ENCODE measurements at places on chromosomes 5 and 9. TPM values are rescaled to one million over a fixed set of nuclear protein-coding genes. Genes with fewer than 3 reads are reported as not detected.

- peak overlapping the region; percentile 94 for H3K27ac ChIP-seq
- no peaks in the 10 kb centered on the region for H3K27me3 ChIP-seq
- H3K4me3 ChIP-seq = no peak overlapping the region
- peak; percentile 4 for DNase-seq
- peaks cover 28% of the 10 kb centered on the region for H3K4me1 ChIP-seq
Observed at GRCh38 chr5:82820961-82821845, 256.0 kb downstream of the TMEM167A start.

CCL27 gene
- total RNA-seq = 0.67 TPM

DNA sequence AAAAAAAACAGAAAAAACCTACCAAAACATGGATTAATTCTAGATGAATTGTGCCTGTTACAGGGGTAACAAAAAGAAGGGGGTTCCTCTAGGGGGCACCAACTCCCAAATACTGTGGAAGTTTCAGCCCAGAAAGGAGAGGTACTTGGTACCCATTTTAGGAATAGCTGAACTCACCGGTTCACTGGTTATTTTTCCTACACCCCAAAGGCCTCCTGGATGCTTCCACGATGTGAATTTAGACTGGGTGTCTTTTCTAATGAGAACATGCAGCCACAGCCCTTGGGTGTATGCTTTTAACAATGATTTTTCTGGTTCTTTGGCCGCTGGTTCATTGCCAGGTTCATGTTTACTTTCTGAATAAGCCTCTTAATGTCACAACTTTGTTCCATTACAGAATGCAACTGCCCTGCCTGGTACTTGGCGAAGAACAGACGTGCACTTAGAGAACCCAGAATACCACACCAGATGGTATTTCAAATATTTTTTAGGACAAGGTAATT is 46.7 kb downstream of the GARNL3 start:
- H3K27ac ChIP-seq = no peak overlapping the region
- DNase-seq = peak; percentile 55
- no peak overlapping the region for H3K4me3 ChIP-seq
- no peaks in the 10 kb centered on the region for H3K36me3 ChIP-seq

- no peak overlapping the region for H3K27ac ChIP-seq
- no peak overlapping the region for H3K4me3 ChIP-seq
Observed at GRCh38 chr5:133953568-133954145, 14.8 kb downstream of the C5orf15 start.

GRCh38 chr9:135555203-135555602 is 6.4 kb upstream of the PAEP start:
- H3K27ac ChIP-seq = no peak overlapping the region
- H3K36me3 ChIP-seq = no peaks in the 10 kb centered on the region
- H3K4me3 ChIP-seq = no peak overlapping the region
- DNase-seq = no peak
- H3K4me1 ChIP-seq = no peaks in the 10 kb centered on the region
- no peaks in the 10 kb centered on the region for H3K27me3 ChIP-seq

GRCh38 chr9:88106492-88106891 is 31.8 kb downstream of the SPATA31C2 start:
- no peaks in the 10 kb centered on the region for H3K4me1 ChIP-seq
- DNase-seq = peak; percentile 35
- H3K4me3 ChIP-seq = no peak overlapping the region
- H3K27ac ChIP-seq = no peak overlapping the region
- H3K36me3 ChIP-seq = no peaks in the 10 kb centered on the region

CNTNAP3 gene
- 21.8 TPM for total RNA-seq

DNA sequence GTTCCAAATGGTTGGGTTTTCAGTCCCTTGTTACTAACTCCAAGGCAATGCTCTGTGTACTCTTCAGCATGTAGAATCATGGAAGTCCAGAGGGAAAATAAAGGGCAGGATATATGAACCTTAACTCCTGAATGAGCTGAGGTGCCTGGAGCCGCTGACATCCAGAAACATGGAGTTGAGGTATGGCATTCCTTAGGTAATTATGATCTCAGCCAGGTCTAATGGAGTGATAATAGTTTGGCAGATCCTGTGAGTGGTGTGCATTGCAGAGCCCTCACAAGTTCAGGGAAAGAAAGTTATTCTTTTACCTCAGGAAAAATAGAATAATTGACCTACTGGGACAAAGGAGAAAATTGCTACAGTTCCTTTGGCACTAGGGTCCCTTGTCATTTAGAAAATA is 369.1 kb downstream of the ZNF608 start:
- H3K36me3 ChIP-seq = peaks cover 3% of the 10 kb centered on the region
- no peaks in the 10 kb centered on the region for H3K27me3 ChIP-seq
- H3K4me1 ChIP-seq = peaks cover 14% of the 10 kb centered on the region

DNA sequence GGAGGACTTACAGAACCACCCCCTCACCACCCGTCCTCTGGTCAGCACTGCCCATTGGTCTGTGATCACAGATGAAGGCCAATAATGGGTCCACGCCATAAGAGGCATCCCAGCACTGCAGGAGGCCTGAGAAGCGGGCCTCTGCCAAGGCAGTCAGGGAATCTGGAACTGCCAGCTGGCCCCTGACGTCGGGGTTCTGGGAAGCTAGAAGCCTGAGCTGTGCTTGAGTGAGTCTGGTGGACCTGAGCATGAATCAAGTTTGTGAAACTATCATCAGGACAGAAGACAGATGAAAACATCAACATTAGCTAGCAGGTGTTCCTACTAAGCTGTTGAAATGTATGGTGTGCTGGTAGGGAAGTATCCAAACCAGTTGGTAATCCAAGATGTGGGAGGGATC is 7.8 kb downstream of the ANGPTL2 start:
- DNase-seq = no peak
- H3K4me3 ChIP-seq = no peak overlapping the region
- no peaks in the 10 kb centered on the region for H3K27me3 ChIP-seq
- no peaks in the 10 kb centered on the region for H3K36me3 ChIP-seq
- H3K27ac ChIP-seq = no peak overlapping the region
- peaks cover 20% of the 10 kb centered on the region for H3K4me1 ChIP-seq

- H3K36me3 ChIP-seq = no peaks in the 10 kb centered on the region
- H3K4me3 ChIP-seq = no peak overlapping the region
- no peak overlapping the region for H3K27ac ChIP-seq
- H3K27me3 ChIP-seq = peaks cover 20% of the 10 kb centered on the region
Observed at GRCh38 chr5:178287791-178288105, 55.1 kb upstream of the PHYKPL start.

PFN3 gene
- total RNA-seq = not detected

SLC45A2 gene
- 0.06 TPM for total RNA-seq

ARL14EPL gene
- total RNA-seq = not detected

DNA sequence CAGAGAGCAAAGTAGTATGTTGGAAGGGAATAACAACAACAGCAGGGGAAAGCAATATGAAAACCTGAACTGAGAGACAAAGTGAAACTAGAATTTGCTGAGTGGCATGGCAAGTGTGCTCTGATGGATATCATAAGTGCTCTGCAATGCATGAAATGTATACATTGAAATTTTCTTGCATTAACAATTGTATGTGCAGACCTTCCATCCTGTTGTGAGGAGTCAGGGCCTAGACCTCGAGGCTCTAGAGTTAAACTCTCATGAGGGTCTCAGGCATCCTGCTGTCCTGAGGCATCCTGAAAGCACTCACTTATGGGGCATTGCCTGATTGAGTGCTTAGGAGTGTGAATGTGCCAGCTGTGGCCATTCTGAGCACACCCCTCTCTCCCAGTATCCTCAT is 1.1 kb downstream of the ECM2 start:
- DNase-seq = peak; percentile 7
- H3K4me3 ChIP-seq = no peak overlapping the region
- H3K27ac ChIP-seq = no peak overlapping the region
- H3K27me3 ChIP-seq = no peaks in the 10 kb centered on the region
- peaks cover 20% of the 10 kb centered on the region for H3K4me1 ChIP-seq

DNA sequence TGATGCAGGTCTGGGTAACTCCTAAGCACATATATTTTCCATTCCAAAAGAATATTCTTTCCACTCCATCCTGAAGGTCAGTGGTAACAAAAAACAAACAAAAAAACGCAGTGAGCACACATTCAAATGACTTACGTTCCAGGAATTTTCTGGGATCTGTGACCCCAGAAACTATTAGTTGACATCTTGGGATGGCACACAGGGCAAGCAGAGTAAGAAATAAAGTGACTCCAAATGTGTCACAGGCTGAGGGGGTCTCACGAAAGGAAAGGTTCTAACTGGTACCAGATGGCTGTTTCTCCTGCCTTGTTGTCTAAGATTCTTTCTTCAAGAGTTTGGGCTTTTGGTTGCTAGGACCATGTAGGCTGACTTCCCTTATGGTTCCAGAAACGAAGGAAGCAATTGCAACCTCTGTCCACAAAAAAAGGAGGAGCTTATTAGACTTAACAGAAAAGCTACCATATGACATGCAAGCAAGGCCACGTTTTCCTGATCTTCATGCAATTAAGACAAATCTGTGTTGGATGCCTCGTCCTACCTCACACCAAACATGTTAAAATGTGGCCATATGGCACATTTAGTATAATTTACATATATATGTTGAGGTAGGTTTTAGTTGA is 32.7 kb downstream of the PTGS1 start:
- no peak overlapping the region for H3K4me3 ChIP-seq
- H3K36me3 ChIP-seq = no peaks in the 10 kb centered on the region
- H3K4me1 ChIP-seq = no peaks in the 10 kb centered on the region
- H3K27ac ChIP-seq = no peak overlapping the region
- H3K27me3 ChIP-seq = peaks cover 61% of the 10 kb centered on the region

DNA sequence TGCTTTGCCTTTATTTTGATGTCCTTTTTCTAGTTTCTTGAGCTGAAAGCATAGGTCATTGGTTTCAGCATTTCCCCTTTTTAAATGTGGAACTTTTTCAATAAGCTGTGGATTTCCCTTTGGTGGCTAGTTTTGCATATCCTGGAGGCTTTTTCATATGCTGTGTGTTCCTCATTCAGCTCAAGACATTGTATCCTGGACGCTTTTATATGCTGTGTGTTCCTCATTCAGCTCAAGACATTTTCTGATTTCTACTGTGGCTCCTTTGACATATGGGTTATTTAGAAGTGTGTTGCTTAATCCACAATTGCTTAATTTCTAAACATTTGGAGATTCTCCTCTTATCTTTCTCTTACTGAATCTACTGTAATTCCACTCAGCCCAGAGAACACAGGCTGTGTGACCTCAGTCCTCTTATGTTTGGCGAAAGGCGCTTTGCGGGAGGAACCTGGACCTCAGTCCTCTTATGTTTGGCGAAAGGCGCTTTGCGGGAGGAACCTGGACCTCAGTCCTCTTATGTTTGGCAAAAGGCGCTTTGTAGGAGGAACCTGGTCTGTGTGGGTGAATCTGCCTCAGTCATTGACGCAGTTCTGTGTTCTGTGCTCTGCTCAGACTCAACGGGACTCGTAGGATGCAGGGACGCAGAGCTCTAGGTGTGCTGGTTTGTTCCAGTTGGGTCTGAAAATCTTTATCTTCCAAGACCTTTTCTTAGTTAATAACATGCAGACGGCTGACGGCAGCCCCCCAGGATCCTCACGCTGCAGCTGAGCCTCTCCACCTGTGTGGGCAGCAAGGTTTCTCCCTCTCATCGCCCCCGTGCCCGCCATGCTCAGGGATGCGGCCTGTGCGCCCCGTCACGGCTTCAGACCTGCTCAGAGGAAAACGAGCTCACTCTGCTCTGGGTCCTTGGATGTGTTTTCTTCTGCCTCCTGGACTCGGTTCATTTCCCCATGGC is 6.0 kb upstream of the SLC9A3 start:
- no peak overlapping the region for H3K27ac ChIP-seq
- H3K4me1 ChIP-seq = peaks cover 18% of the 10 kb centered on the region
- H3K4me3 ChIP-seq = no peak overlapping the region
- DNase-seq = no peak
- H3K27me3 ChIP-seq = peaks cover 84% of the 10 kb centered on the region

DNA sequence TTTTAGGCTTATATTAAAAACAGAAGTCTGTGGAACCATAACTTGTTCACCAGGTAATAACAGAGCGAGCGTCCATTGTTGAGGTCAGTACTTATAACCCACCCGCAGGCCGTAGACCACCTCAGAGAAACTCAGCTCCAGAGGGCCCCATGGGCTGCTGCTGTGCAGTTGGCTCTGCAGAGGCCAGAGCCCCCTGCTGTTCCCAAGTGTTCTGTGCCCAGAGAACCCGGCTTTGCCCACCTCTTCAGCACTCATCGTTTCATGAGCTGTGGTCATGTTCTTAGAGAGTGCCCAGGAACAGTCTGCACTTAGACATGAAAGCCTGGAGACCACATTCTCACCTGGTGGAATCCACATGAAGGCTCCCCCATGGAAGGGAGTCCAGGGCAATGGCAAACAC is 50.4 kb upstream of the SLC2A8 start:
- no peaks in the 10 kb centered on the region for H3K4me1 ChIP-seq
- no peak for DNase-seq
- no peaks in the 10 kb centered on the region for H3K27me3 ChIP-seq
- H3K27ac ChIP-seq = no peak overlapping the region

GRCh38 chr5:159051421-159052282 is 48.1 kb downstream of the EBF1 start:
- H3K27ac ChIP-seq = no peak overlapping the region
- peaks cover 28% of the 10 kb centered on the region for H3K4me1 ChIP-seq
- no peaks in the 10 kb centered on the region for H3K36me3 ChIP-seq
- H3K27me3 ChIP-seq = peaks cover 97% of the 10 kb centered on the region
- peak overlapping the region; percentile 46 for H3K4me3 ChIP-seq

DNA sequence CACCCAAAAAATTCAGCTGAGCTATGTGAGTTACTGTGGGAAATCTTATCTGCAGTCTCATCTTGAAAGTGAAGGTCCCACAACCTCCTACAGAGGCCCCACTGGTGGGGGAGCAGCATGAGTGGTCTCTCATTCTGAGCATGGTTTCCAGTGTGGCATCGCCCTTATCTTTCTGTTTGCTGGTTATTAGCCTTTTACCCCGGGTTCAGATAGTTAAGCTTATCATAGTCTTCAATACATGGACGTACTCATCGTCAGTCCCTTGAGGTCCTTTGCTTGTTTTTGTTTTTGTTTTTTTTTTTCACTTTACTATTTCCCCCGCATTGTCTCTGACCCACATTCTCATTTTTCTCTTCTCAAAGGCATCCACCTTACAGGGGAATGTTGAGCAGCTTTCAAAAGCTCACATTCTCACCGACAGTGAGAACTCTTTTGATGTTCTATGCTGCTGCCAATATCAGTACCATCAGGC is 7.7 kb upstream of the HAVCR2 start:
- no peaks in the 10 kb centered on the region for H3K4me1 ChIP-seq
- H3K27ac ChIP-seq = no peak overlapping the region
- H3K4me3 ChIP-seq = no peak overlapping the region
- no peaks in the 10 kb centered on the region for H3K36me3 ChIP-seq
- DNase-seq = no peak

SYK gene
- total RNA-seq = not detected

DNA sequence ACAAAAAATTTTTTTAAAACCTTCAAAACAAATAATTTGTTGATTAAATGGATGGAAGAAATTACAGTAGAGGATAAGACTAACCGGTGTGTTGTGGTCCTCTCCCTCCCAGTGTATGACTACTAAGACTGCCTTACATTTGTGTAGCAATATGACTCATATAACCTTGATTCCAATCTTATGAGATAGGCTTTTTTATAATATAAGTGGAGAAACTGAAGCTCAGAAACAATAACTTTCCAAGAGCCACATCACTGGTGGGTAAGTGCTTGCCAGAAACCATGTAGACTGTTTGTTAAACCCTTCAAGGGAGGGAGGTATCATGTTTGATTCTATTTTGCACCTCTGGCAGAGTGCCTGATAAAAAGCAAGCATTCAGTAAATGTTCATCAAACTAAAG is 47.5 kb downstream of the NLN start:
- no peaks in the 10 kb centered on the region for H3K27me3 ChIP-seq
- no peaks in the 10 kb centered on the region for H3K36me3 ChIP-seq
- H3K4me1 ChIP-seq = peaks cover 7% of the 10 kb centered on the region
- DNase-seq = no peak
- no peak overlapping the region for H3K4me3 ChIP-seq
- no peak overlapping the region for H3K27ac ChIP-seq

Data from neural progenitor cell (in vitro differentiated cells).